Stimulated activated CD4-positive, alpha-beta T cell treated with anti-CD3 and anti-CD28 coated beads, Interleukin-15, amount 100 ng/mL, for 1 hour (primary cell): ENCODE measurements at places on chromosomes 3 and 15.

DNA sequence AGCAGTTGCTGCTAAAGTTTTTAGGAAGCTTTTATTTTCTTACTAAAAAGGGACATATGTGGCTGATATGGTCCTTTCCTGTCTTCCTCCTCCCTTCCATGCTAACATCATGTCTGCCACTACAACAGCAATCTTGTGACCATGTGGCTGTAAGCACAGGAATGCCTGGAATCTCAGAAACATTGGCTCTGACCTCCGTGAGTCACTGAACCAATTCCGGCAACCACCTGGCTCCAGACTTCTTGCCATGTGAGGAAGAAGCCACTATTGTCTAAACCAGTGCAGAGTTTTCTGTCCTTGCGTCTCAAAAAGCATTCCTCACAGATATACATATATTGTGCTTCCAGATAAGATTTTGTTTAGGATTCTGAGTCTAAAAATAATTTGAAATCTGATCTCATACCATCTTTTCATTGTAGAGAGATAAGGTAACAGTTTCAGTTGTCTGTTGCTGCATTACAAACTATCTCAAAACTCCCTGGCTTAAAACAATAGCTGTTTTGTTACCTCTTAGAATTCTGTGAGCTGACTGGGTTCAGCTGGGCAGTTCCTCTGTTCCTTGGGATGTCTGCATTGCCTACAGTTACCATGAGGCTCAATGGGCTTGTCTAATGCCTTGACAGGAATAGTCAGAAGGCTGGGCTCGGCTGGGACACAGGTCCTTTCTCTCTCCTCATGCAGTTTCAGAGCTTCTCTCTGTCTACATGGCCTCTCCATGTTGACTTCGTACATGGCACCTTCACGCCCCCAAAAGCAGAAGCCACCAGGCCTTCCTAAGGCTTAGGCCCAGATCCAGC lies 77.3 kb upstream of the MAGI1 start:
- no peak for DNase-seq

- no peak for DNase-seq
These were observed 363.6 kb downstream of the MECOM start for GRCh38 chr3:169299889-169300288.

DNA sequence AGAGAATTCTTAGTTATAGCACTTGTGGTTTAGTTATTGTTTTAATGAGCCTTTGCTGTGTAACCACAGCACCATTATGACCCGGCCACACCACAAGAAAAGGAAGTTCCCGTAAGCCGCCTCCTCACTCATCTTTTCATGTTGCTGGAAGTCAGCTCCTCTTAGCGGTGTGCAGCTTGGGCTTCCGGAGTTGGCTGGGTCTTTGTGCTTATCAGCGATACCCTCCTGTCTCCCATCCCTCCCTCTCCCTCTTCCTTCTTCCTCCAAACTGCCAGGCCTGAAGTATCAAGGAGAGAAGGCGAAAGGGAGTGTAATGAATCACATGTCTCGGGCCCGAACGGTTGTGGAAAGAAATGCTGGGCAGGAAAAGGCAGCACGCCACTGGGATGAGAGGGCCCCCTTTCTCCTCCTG lies 353.5 kb downstream of the MCTP2 start:
- peak; percentile 2 for DNase-seq

GRCh38 chr3:57715686-57716085 lies 22.8 kb upstream of the DENND6A start:
- no peak for DNase-seq

DNA sequence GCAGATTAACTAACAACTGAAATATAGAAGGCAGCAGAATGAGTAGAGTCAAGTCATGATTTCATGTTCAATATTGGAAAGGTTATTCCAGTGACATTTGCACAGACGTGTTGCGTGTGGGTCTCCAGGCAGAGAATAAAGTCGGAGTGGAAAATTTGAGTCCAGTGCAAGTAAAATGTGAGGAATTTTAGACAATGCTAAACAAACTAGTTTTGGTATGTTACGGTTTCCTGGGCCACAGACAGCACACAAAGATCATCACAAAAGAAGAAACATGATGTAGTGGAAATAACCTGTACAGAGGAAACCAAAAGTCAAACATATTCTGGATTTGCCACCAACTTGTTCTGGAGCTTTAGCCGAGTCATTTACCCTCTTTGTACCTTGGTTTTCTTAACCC lies 367 bp downstream of the OR4F6 start:
- DNase-seq, result no peak

DNA sequence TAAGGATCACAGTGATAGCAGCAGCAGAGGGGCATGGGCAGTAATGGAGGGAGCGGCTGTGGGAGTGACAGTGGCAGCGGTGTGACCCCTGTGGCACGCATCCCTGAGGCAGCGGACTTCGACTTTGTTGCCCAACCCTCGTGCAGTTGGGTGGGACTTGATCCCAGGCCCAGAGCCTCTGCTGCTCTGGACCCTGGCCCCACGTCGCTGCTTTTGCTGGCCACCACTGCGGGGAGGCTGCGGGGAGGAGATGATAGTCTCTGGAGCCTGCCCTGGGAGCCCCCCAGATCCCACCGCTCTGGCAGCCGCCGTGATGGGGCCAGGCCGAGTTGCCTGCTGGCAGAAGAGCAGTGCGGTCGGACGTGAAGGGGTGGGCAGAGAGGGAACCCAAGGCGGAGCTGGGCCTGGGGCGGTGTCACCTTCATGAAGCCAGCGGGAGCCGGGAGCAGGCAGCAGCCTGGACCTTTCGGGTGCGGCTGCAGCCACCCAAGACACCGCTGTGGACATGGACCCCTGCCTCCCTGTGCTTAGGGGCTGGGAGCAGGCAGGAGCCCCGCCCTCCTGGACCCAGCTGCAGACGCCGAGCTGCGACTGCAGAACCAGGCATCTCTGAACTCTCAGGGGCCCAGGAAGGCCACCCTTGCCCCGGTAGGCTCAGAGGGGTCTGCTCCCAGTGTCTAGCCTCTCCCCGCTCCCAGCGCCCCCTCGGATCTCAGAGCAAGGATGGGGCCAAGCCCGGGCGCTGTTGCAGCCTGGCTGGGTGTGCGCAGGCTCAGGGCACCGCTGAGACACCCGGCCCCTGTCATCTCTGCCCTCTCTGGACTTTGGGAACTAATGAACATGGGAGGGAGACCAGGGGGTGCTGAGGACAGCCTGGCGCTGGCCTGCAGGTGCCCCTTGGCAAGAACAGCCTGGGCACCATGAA lies 38.3 kb downstream of the COMMD2 start:
- no peak for DNase-seq

GRCh38 chr3:39183211-39184080 lies 8.9 kb downstream of the XIRP1 start:
- no peak for DNase-seq

GRCh38 chr15:96125721-96126415 lies 204.6 kb upstream of the NR2F2 start:
- no peak for DNase-seq

DNA sequence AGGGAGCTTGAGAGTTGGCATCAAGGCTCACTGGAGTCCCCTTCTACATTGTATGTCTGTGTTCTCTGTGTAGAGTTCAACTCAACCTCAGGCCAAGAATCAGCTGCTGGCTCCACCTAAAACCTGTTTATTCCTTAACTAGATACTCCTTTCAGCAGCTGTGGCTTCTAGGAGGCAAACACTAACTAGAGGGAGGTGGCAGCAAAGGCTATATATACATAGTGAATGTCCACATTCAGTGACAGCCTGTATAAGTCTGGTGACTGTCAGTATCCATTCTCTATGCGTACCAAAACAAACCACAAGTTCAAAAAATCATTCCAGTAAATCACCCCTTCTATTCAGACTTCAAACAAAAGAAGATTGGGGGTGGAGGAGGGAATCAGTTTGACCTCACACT lies 184.3 kb downstream of the CDIN1 start:
- no peak for DNase-seq

- DNase-seq, result no peak
These were observed at the start of gene BTLA for GRCh38 chr3:112498914-112499711. TSS of gene BTLA (minus strand) at chr3:112499472. CDS start at chr3:112499358, 114 bp downstream.

DNA sequence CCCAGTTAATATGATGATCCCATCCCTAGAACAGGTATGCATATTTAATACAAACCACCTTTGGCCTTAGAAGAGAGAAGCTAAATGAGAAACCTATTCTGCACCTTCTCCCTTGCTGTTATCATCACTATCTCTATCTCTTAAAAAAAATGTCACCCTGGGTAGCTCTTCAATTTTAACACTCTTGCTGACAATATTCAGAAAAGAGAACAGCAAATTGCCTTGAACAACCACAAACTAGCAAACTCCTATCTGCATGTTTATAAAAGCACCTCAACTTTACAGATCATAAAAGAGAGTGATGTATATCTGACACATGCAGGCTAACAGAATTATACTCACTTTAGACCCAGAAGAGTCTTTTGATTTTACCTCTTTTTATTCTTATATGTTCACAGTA lies 7.4 kb downstream of the TOP2B start:
- DNase-seq, result no peak

GRCh38 chr3:188187053-188187452 lies 33.1 kb downstream of the LPP start:
- no peak for DNase-seq

DNA sequence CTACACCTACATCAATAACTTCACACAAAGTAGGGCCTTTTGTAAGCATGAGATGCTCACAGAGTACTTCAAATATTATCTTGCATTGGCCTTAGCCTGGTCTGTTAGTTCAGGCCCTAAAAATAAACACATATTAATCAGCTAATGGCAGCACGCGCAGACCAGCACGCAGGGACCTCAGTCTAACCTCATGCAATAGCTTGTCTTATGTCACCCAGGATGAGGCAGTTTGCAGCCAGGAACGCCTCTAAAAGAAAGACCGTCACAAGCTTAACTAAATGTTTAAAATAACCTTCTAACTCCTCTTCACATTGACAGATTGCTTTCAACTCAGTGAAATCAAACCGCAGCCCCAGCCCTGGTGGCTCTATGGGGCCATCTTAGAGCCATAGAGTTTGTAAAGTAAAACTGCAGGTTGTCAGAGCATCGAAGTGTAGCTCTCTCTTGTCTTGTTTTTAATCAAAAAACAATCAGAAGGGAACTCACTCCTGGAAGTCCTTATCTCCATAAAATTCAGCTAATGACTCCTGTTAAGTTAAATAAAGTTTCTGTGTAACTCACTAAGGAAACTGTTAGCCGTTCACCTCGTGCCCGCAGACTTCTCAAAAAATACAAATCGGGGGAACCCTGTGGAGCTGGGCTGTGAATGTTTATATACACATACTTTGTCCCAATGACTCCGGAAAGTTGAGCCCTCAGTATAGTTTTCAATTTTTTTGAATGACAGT lies 212.6 kb downstream of the CDIN1 start:
- DNase-seq, result no peak

GRCh38 chr3:113953677-113954076 lies 5.9 kb downstream of the ZDHHC23 start:
- DNase-seq, result no peak

DNA sequence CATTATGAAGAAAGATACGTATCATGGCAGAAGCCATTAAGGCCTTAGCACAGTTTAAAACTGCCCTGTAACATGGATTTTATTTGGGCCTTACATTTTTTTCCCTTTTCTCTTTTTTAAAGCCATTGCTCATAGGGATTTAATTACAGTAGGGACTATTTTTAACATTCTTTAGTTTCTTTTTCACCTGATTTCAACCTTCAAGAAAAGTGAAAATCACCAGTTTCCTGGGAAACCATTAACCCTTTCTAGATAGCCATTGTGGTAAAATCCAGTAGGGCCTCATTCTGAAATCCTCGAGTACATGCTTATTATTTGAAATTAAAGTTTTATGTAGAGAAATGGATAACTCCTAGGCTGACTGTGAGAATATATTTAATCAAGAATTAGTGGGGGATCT lies 3.1 kb downstream of the SPRED1 start:
- DNase-seq, result no peak

- no peak for DNase-seq
These were observed 88.7 kb upstream of the POMGNT2 start for GRCh38 chr3:43194490-43195114.

DNA sequence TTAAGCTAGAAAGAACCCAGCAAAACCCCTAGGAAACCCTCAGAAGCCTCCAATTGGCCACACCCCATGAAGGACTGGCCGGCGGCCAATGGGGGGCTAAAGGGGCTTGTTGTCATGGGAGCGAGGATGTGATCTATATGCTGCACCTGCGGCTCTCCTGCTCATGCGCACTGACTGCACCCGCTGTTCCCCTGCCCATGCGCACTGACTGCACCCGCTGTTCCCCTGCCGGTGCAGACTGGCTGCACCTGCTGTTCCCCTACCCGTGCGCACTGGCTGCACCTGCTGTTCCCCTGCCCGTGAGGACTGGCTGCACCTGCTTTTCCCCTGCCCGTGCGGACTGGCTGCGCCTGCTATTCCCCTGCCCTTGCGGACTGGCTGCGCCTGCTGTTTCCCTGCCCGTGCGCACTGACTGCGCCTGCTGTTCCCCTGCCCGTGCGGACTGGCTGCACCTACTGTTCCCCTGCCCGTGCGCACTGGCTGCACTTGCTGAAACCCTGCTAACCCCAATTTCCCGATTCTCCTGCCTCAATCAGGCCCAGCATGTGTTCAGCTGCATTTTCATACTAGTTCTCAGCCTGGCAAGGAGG lies 16.8 kb upstream of the MCCC1 start:
- peak; percentile 37 for DNase-seq

- DNase-seq, result no peak
These were observed 176.3 kb upstream of the ZBTB20 start for GRCh38 chr3:115323380-115323779.

- DNase-seq, result peak; percentile 34
These were observed 4.5 kb upstream of the RFT1 start for GRCh38 chr3:53134631-53135232.

- no peak for DNase-seq
These were observed 154.1 kb downstream of the TJP1 start for GRCh38 chr15:29668120-29668602.

DNA sequence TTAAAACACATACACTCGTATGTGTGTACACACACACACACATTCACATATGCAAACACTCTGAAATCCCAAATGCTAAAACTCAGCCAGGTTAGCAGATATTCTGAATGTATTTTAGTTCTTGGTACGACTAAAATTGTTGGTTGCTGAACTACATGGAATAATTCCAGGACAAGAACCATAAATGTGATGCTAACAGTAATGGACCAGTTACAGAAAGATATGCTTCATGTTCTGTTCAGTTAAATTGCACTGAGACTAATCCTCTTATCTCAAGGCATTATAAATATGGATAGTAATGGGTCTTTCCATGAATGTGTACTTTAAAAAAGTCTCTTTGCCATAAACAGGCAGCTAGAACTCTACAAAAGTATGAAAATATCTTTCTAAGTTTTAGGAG lies 113.3 kb downstream of the FRMD4B start:
- no peak for DNase-seq

GRCh38 chr3:125594581-125595011 lies 701 bp downstream of the OSBPL11 start:
- no peak for DNase-seq

DNA sequence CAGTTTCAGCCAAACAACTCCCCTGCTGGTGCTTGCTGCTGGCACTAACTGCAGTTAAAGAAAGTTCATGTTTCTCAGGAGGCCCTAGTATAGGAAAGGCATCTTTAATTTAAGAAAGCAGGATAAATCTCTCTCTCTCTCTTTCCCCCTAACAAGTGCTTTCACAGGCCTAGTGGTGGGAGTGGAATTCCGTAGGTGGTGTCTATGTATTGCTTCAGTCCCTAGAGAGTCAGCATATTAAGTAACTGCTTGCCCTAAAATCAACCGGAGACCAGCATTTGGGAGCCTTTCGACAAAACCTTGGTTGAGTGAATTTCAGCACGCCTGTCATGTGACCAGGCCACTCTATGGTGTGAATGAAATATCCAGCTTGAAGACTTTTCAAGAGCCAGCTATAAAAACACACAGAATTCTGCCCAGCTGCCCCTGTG lies 169.2 kb upstream of the TGFBR2 start:
- DNase-seq, result no peak

GRCh38 chr3:108538083-108538482 lies 27.7 kb upstream of the MYH15 start:
- DNase-seq, result no peak

GRCh38 chr3:42660898-42661297 lies 7.4 kb downstream of the ZBTB47 start:
- DNase-seq, result no peak
